ENCODE measurements at places on chromosomes 4 and X. TPM values are rescaled to one million over a fixed set of nuclear protein-coding genes. Genes with fewer than 3 reads are reported as not detected.
A peak's percentile ranks its signal among the peaks of the same experiment; 100 is the strongest.

SLC16A2 gene
- 10.7 TPM for total RNA-seq

DNA sequence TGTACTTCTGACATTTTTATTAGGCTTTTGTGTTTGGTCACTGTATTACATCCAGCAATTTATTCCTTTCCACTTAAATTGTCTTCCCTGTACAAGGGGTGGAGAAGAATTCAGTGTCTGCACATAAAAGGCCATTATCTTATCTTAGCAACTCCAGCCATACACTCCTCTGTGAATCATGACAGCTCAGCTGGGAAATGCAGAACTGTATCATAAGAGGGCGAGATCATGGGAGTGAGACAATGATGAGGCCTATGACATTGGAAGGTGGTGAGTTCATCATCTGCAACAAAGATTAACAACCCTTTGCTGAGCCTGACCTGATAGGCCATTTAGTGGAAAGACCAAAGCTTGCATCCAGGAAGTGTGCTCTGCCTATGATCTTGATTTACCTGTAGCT lies 33.3 kb downstream of the SLIT2 start:
- no peak for DNase-seq

DNA sequence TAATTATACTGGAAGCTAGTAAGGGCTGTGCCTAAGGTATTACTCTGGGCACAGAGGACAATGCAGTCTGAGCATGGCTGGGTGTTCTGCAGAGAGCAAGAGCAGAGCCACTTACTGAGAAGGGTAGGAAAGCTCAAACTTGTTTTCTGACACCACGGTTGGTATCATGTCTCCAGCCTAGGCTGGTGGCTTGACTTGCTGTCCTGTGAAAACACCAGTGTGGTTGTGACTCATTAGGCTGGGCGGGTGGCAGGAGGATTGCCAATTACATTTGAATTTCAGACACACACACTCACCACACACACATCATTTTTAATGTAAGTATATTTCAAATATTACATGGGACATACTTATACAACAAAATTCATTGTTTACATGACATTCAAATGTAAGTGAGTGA lies 19.7 kb upstream of the MTM1 start:
- no peak for DNase-seq

- no peak for DNase-seq
Observed at GRCh38 chrX:2712428-2712827, 21.3 kb downstream of the CD99 start.

DNA sequence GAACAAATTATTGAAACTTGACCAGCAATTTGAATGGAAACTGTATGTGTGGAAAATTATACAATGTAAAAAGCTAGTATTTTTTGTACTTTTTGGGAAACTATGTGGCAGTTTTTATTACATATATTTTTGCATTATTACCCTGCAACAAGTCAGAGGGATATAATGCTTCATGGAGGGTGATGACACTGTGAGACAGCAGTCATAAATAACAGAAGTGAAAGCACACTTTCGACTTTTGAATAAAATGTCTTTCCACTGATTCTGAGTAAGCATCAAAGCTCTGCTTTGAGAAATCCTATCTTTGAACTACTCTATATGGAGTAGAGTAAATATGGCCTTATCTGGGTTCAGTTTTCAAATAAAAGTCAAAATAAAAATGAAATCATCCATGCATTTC lies 122.6 kb upstream of the PABPC4L start:
- no peak for DNase-seq

DNA sequence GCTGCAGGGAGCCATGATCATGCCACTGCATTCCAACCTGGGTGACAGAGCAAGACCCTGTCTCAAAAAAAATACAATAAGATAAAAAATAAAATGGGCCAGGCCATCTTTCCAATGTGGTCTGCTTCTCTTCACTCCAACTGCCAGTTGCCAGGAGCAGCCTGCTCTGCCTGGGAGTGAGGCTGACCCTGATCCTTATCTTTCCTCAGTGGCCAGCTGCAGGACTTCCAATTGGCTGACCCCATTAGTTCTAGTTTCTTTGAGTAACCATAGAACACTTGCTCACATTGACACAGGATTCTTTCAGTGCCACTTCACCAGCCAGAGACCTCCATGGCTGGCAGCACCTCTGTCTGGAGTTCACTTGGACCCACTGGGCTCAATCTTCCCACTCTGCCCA lies 258.6 kb downstream of the MID1IP1 start:
- DNase-seq: no peak

RIBC1 gene
- not detected for total RNA-seq

CHRDL1 gene
- 43.5 TPM for total RNA-seq

TSPAN6 gene
- 17.2 TPM for total RNA-seq

GRCh38 chr4:53586121-53586816 lies 5.0 kb downstream of the LNX1 start:
- DNase-seq: no peak

GRCh38 chrX:43176686-43177085 lies 398.7 kb upstream of the PPP1R2C start:
- no peak for DNase-seq

AFM gene
- not detected for total RNA-seq

GRCh38 chrX:56281789-56282188 lies 49.6 kb downstream of the KLF8 start:
- no peak for DNase-seq

DNA sequence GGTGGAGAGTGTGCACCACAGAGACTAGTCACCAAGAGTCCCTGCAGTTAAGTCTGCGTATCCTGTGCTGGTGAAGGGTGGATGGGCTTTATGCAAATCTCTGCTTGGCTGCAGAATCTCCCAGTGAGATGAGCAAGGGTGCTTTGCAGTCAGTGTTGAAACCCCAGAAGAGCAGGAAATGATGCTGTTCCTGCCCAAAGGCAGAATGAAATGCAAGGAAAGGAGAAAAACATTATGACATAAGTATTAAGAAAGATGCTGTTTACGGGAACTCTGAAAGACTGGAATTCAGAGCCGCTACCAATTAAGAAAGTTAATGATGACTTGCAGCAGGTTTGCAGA lies 25.4 kb upstream of the ACSL1 start:
- no peak for DNase-seq

DNA sequence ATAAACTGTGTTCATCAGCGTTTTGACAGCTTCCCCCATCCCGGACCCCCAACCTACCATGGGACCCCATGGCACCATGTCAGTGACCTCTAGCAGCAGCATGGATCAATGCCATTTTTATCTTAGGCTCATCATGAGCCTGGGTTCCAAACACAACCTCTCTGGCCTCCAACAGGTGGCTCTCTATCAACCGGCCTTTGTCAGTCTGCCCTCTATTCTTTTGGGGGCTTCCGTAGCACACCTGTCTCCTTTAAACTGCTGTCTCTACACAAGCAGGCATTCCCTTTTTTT lies 721 bp upstream of the TMEM150C start:
- DNase-seq: no peak

DNA sequence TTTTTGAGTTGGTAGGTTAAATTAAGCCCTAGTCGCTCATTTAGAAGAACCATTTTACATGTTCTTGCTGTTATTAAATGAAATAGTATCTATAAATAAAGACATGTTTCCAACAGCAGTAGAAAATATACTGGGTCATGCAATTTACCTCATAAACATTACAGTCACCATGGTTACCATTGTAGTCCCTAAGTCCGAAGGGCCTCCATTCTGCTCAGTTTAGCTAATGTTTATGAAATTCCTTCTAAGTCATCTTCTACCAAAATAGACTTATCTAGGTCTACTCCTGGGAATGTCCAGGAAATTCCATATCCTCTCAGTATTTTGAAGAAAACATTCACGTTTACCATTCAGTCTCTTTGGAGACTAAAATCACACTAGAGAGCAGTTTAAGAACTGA lies 292.5 kb upstream of the DCAF8L1 start:
- no peak for DNase-seq

DNA sequence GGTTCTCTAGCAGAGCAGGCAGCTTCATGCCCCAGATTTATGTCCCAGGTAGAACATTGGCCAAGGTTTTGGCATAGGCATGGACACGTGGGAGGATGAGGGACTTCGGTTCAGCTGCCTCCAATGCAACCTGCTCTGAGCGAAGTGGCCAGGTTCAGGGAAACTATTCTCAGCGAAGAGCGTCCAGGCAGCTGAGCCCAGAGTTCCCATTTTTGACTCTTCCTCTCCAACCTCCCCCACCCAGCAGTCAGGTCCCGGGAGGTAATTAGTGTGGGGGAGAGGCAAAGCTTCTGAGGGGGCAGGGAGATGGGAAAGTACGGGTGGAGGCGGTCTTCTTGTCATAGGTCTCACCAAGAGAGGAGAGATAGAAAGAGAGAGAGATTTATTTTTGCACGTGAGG lies 1.0 kb downstream of the GABRA4 start:
- DNase-seq: no peak

DNA sequence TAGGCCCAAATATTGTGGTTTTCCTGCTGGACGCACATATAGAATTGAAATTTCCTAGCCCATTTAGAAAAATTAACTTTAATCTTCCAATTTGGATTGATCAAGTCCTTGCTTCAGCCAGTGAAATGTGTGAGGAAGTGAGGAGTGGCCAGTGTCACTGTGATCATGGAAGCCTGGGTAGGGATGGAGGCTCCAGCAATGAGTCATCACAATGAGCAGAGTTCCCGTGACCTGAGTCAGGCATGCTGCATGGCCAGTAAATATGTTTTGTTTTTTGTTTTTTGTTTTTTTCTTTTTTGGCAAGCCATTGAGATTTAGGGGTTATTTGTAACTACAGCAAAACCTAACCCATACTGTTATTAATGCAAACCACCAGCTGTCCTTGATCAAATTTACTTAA lies 52.1 kb downstream of the IDS start:
- no peak for DNase-seq

GRCh38 chr4:44985152-44985551 lies 258.8 kb upstream of the GNPDA2 start:
- DNase-seq: no peak

GRCh38 chr4:142095886-142096605 lies 459.7 kb downstream of the IL15 start:
- DNase-seq: peak; percentile 84

PCSK1N gene
- total RNA-seq: not detected

DNA sequence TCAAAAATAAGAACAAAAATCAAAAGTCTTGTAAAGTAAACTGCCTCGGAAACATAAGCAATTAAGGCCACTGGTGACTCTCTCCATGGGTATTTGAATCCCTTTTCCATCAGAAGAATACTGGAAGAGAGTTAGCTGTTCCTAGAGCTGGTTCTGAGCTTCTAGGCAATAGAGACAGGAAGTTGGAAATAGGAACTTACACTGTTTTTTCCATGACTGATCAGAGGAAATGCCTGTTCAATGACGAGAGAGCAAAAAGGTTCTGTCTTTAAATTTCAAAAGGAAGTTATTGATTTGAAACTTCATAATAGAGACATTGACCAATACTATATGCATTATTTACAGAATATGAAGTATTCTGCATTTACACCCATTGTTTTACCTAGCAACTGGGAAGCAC lies 503.5 kb upstream of the ARX start:
- no peak for DNase-seq

- no peak for DNase-seq
Observed at GRCh38 chr4:102825261-102826091, 1.9 kb downstream of the UBE2D3 start.

RBM46 gene
- not detected for total RNA-seq

DNA sequence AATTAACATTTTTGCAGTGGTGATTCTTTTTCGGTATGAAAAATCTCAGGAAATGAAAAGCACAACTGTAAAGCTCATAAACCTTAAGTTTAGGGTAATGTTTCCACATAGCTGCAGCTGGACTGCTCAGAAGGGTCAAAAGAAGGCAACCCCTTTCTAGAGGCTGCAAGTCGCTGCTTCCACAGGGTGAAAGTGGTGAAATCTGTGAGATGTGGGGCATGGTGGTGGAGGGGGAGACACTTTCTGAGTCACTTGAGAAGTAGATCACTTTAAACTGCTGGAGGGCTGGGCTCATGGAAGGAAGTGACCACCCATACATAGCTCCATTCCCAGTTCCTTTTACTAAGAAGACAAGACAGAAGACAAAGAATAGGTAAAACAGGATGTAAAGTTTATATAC lies 8.7 kb downstream of the SFRP2 start:
- DNase-seq: no peak

GRCh38 chr4:12987284-12987683 lies 496.9 kb downstream of the RAB28 start:
- DNase-seq: no peak

DNA sequence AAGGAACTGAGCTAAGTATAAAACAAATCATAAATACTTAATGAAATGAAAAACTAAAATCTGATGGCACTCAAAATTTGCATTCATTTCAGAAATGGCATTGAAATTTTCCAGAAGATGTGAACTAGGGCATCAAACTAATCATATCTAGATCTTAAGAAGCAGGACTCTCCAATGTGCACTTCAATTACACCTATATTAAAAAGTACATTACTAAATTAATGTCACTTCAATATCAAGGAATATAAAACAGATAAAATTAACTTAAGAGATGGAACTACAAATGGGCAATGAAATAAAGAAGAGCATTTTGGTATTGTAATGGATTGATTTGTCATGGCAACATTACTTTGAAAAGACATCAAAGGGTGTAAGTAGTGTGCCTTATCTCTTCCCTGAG lies 20.3 kb downstream of the NPY2R start:
- no peak for DNase-seq

GRCh38 chr4:104507112-104507511 lies 12.4 kb upstream of the CXXC4 start:
- DNase-seq: no peak

DNA sequence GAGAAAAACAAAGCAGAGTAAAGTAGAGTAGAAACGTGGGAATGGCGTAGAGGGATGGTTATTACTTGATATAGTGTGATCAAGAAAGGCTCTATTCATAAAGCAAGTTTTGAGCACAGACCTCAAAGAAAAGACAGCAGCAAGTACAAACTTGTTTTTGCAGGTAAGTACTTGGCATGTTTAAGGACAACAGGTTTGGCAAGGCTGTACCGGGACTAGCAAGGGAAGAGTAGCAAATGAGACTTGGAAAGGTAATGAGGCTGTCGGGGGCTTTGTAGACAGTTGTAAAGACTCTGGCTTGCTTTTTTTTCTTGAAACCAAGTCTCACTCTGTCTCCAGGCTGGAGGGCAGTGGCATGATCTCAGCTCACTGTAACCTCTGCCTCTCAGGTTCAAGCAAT lies 40.9 kb downstream of the NEK1 start:
- DNase-seq: no peak

PCDH19 gene
- 11.0 TPM for total RNA-seq

XAGE1B gene
- total RNA-seq: not detected

GRCh38 chr4:14620567-14621141 lies 381.6 kb upstream of the CPEB2 start:
- DNase-seq: no peak

AR gene
- total RNA-seq: 16.3 TPM

GRCh38 chr4:147250062-147250461 lies 230.8 kb upstream of the EDNRA start:
- DNase-seq: no peak

NDP gene
- total RNA-seq: not detected

Measured in ascending aorta (tissue), 2 donors.